Stimulated activated CD4-positive, alpha-beta T cell treated with anti-CD3 and anti-CD28 coated beads, Interleukin-4, amount 100 ng/mL, for 1 hour (primary cell): ENCODE measurements at places on chromosomes 2 and 18.

- DNase-seq, result peak; percentile 27
These were observed at the start of gene RND3 for GRCh38 chr2:150487537-150488429. RND3 (minus strand) TSS chr2:150487667; CDS start chr2:150487417, 250 bp downstream.

DNA sequence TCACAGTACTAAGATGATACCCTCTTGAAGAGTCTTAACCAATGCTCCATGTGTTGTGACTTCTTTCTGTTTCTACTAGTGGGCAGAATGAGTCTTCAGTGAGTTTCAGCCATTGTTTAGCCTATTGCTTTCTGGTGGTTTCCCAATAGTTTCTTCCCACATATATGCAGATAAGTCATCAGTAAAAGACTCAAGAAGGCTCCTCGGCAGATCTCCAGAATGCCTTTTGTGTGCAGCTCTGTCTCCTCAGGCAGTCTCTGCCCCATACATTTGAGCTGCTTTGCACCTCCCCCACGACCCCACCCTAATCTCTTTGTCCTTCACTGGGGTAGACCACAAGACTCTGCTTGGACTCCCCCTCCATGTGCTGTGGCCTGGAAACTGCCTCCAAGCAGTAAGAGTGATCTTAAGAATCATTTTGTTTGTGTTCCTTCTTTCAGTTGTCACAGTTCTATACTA, 71.6 kb upstream of the CHRNA1 start:
- DNase-seq, result peak; percentile 19

DNA sequence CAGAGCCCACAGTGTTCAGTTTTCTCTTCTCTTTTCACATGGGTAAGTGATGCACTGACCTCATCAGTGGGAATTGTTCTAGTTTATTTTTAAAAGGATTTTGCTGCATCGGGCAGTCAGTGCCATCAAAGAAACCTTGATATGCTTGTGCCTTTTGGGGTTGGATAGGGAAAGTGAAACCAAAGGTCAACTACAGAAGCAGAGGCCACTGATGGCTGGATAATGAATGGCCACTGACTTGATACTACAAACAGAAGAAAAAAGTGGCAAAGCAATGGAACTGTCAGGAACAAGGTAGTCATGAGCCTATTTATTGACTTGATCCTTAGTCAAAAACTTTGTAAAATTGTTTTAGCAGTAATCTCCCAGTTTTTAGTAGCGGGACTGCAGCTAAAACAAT, 636.3 kb upstream of the ZEB2 start:
- DNase-seq, result no peak

GRCh38 chr18:48875942-48876511, 74.7 kb downstream of the SMAD7 start:
- DNase-seq, result no peak

DNA sequence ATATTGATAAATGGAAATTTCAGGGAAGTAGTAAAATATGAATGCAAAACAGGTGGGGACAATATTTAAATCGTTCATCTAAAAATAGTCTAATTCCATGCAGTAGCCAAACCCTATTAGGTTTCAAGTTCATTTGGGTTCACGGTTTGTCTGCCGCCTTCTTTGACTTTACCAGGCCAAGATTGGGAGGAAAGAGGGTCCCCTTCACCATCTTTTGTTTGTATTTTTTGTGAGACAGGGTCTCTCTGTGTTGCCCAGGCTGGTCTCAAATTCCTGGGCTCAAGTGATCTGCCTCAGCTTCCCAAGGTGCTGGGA, 98.5 kb upstream of the ATL2 start:
- no peak for DNase-seq

- DNase-seq, result no peak
These were observed 136.1 kb downstream of the PARD3B start for GRCh38 chr2:204681412-204681811.

DNA sequence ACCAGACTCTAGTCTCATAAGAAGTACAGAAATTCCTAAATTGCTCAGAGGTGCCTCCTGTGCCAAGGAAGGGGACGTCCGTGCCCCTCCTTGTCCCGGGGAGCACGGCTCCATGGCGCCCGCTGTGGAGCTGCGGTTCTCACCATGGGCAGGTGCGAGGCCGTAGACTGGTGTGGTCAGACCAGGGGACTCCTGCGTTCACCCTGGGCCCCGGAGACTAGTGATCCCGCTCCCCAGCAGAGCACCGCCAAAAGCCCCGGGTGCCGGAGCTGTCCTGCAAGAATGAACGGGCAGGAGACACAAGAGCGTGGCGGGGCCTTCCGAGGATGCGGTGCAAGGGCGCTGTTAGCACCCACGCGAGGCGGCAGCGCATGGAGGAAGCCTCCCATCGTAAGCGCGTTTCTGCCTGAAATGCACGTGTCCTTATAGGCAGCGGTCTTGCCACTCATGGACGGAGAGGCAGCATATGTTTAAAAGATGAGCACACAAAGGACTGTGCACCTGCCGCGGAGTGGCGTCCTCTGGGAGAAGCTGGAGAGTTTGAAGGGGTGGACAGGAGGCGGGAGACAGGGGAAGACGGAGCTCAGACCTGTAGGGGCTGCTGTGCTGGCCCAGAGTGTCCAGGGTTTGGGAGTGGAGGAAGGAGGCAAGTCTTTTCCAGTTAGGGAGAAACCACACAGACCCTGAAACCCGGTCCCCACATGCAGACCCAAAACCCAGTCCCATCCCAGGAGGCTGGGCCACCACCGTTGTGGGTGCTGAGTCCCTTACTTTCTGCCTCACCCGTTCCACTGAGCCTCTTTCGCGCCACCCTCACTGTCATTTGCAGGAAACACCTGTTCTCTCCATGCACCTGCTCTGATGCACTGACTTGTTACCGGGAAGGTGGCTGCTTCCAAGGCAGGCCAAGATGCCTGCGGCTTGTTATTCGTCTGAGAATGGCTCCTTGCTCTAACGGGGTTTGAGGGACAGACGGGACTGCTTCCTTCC, 7.5 kb upstream of the KCNG2 start:
- no peak for DNase-seq

DNA sequence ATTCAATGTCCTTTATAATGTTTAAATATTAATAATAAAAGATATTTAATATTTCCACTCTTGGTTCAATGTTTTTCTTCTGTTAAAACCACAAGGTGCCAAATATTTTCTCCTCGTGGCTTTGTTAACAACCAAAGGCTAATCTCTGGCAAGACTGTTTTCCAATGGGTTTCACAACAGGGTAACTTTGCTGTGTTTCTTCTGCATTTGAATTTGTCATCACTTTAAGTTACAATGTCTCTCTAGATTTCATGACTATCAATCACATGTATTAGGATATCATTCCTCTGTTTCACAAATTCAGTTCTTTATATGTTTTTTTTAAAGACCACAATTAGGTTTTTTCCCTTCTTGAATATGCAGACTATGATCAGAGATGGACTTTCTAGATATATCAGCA, 469.8 kb upstream of the ACVR2A start:
- no peak for DNase-seq

DNA sequence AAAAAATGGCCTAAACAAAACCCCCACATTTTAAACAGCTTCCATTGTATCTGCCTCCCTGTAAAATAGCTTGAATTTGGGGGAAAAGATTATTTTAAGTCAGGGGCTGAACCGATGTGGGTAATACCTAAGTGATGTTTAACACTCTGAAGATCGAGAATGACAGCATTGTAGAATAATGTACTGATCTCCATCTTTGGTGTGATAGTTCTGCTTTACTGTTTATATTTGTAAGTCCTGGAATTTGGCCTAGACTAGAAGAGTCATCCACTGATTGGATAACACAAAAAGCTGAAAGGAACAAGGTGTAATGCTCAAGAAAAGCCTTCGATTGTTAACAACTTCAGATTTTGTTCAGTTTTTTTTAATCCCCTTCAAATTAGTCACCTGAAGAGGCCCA, 53.8 kb upstream of the CCDC68 start:
- DNase-seq, result no peak

DNA sequence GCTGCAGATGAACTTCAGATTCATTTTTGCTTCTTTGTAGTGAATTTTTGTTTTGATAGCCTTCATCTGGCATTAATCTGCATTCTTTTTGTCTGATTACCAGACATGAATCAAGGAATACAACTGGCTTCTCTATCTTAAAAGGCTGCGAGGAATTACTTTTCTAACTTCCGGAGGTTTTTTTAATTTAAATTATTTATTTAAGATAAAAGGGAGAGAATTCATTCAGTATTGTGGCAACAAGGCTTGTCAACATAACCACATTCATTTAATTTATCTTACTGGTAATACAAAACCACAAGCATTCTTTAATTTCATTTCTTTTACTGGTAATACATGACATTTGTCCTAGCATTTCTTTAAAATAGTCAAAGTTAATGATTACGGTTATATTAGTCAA, 36.0 kb downstream of the CSRNP3 start:
- DNase-seq, result no peak

- DNase-seq, result no peak
These were observed 216.7 kb downstream of the TXNL1 start for GRCh38 chr18:56421647-56422046.

GRCh38 chr2:189580241-189580651, 340 bp downstream of the SLC40A1 start:
- DNase-seq, result peak; percentile 20

- DNase-seq, result no peak
These were observed 4.0 kb downstream of the MYO5B start for GRCh38 chr18:50190926-50191325.

GRCh38 chr18:2894131-2894840, 47.5 kb downstream of the EMILIN2 start:
- DNase-seq, result no peak

GRCh38 chr2:205077159-205077558, 531.9 kb downstream of the PARD3B start:
- no peak for DNase-seq

DNA sequence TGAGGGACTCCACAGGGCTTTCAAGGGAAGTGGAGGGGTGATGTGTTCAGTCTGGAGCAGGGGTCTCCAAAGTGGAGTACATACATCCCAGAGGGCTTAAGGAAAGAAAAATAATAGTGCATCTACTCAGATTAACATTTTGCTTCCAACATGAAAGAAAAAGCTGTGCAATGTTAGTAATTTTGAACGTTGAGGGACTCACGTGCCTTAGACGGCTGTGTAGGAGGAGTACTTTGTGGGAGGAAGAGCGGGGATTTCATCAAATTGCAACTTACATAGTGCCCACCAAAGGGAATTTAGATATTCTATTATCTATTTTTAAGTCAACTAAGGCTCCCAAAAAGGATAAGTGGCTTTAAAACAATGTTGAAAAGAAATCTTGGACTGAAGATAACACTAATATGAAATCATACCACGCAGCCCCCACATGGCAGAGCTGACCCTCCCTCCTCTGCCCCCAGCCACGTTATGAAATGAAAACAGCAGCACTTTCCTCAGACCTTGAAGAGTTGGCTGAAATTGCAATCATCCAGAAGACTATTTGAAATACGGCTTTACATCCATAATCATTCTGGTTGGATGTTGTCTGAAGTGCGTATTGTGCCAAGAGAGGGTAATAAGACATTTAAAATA, 42.9 kb downstream of the MEX3C start:
- DNase-seq, result no peak

DNA sequence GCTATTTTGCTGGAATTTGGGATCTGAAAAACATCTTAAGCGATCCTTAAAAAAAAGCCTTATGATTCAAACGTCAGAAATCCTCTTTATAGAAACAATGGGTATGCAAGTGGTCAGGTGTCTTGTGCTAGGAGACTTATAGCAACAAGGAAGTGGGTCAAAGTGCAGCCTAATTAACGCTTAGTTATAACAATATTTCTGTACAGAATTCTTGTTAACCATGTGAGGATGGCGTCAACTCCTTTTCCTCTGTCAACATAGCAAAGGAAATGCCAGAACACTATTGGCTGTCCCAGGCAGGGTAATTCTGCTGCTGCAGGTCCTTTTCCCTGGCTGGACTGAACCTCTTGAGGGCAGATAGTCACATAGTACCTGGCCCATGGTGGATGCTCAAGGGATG, 189.4 kb downstream of the MSH2 start:
- DNase-seq, result no peak

GRCh38 chr2:101806123-101806522, 108.6 kb downstream of the MAP4K4 start:
- DNase-seq, result no peak

DNA sequence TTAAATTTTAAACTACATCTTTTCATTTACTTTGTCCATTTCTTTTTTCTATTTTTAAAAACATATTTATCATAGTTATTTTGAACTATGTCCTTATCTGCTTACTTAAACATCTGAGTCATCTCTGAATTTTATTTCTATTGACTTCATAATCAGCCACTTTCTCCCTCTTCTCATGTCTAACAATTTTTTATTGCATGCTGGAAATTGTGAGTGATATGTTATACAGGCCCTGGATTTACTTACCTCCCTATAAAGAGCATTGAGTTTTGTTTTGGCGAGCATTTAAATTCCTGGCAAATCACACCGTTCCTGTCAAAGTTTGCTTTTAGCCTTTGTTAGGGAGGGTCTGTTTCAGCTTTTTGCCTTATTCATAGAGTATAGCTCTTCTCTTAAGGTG, 39.3 kb downstream of the KCNIP3 start:
- no peak for DNase-seq

- no peak for DNase-seq
These were observed 66.1 kb upstream of the DTNA start for GRCh38 chr18:34643989-34644388.

GRCh38 chr2:169136885-169137534, 67.6 kb downstream of the DHRS9 start:
- DNase-seq, result no peak

GRCh38 chr2:234156326-234156725, 105.8 kb downstream of the SPP2 start:
- no peak for DNase-seq

DNA sequence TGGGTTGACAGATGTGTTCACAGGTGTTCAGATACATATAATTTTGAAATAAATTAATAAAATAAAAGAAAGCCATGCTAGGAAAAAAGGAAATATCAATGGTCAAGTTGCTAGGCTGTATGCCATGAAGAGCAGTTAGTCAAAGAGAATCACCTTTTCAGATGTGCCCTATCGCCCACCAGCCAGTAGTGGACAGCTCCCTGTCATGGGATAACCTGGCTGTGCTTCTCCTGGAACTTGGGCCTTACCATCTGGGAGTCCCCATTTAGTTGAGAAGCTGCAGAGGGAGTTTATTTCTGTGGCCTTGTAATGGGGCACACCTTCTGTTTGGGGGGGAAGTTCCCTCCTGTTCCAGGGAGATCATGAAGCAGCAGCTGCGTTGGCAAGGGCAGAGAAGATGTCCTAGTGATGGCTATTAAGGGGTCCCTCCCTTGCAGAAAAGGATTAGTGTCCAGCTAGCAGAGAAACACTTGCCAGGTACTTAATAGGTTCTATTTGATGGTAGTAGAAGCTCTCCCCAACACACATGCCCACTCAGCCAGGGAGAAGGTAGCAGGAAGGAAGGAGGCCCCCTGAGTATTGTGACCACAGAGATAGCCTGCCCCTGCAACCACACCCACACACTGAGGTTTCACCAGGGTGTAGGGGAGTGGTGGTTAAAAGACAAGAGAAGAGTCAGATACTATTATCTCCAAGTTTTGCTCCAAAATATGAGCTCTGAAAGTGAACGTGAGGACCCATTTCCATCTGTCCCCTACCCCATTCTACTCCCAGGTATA, 117.7 kb downstream of the B3GNT2 start:
- no peak for DNase-seq

DNA sequence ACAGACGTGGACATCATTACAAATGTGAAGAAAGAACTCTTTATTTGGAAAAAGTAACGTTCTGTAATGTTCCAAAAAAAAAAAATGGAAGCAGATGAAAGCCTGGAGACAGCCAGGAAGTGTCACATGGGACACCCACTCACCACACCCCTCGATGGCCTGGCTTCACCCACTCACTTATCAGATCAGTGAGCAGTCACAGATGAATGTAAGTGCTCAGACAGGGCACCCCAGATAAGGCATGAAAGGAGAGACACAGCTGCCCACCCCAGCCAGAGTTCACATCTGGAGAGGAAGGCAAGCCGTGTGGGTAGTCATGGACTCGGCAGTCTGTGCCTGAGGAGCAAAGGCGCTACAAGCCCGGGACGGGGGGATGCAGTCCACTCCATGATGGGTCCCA, 105.2 kb downstream of the SEPTIN10 start:
- no peak for DNase-seq
